ENCODE measurements at places on chromosomes 3 and 15. TPM values are rescaled to one million over a fixed set of nuclear protein-coding genes. Genes with fewer than 3 reads are reported as not detected.

The CACNA1D gene
- total RNA-seq, result 0.82 TPM

The LRRC49 gene
- total RNA-seq, result 2.2 TPM

The ZBED2 gene
- 360 TPM for total RNA-seq

- no peak overlapping the region for H3K4me3 ChIP-seq
- no peaks in the 10 kb centered on the region for H3K27me3 ChIP-seq
- DNase-seq, result no peak
- peaks cover 10% of the 10 kb centered on the region for H3K4me1 ChIP-seq
- H3K27ac ChIP-seq, result no peak overlapping the region
Measured at GRCh38 chr3:196677931-196678330, 34.1 kb downstream of the CEP19 start.

GRCh38 chr3:13012221-13012691, 61.0 kb downstream of the IQSEC1 start:
- peaks cover 2% of the 10 kb centered on the region for H3K36me3 ChIP-seq
- H3K27ac ChIP-seq, result peak overlapping the region; percentile 90
- peak; percentile 73 for DNase-seq
- H3K4me1 ChIP-seq, result peaks cover 92% of the 10 kb centered on the region
- peak overlapping the region; percentile 89 for H3K4me3 ChIP-seq

DNA sequence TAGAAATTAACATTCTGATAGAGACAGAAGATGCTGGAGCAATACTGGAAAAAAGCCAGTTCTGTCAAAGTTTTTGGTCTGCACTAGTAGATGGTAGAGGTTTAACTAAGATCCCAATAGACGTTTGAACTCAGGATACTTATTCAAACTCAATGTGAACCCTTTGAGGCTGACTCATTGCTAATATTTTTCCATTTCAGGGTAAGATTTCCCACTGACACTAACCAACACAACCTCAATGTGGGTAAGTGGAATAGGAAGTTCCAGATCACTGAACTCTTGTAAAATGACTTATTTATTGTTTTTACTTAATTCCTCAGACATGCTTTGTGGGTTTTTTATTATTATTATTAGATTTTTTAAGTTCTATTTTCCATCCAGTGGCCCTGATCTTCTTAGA, 1024.8 kb downstream of the EPHA3 start:
- H3K4me1 ChIP-seq, result no peaks in the 10 kb centered on the region
- H3K4me3 ChIP-seq, result no peak overlapping the region
- DNase-seq, result no peak
- H3K27ac ChIP-seq, result no peak overlapping the region
- H3K36me3 ChIP-seq, result no peaks in the 10 kb centered on the region
- H3K27me3 ChIP-seq, result no peaks in the 10 kb centered on the region

GRCh38 chr15:68555679-68556037, 23.1 kb upstream of the CORO2B start:
- no peaks in the 10 kb centered on the region for H3K36me3 ChIP-seq
- H3K27ac ChIP-seq, result no peak overlapping the region
- H3K4me1 ChIP-seq, result peaks cover 21% of the 10 kb centered on the region
- DNase-seq, result no peak

GRCh38 chr15:54017251-54017650, 39.0 kb downstream of the UNC13C start:
- H3K27me3 ChIP-seq, result no peaks in the 10 kb centered on the region
- no peak overlapping the region for H3K4me3 ChIP-seq
- no peaks in the 10 kb centered on the region for H3K36me3 ChIP-seq

DNA sequence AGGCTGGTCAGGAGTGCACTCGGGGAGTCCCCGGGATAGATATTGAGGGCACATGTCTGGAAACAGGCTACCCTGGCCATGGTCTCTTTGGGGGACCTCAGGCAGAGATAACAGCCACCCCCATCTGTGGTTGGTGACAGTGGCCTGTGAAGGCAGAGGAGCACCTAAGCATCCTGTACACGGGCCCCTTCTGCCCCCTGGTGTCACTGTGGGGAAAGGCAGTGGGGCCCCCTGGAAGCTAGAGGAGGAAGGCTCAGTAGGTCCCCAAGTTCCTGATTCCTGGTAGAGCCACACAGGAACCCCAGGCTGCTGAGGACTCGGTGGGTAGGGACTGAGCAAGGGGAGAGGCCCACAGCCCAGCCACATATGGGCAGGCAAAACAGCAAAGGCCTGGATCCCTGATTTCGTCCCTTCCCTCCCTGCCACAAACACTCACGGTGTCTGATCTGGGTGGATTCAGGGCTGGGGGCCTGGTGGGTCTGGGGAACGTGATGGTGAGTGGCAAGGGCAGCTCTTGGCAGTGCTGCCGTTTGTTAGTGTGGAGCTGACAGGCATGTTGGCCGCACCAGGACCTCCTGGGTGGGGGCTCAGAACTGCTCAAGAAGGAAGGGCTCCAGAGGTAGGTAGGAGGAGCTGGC, 14.1 kb upstream of the CXCR6 start:
- no peaks in the 10 kb centered on the region for H3K4me1 ChIP-seq
- no peak overlapping the region for H3K27ac ChIP-seq
- no peak overlapping the region for H3K4me3 ChIP-seq
- peaks cover 43% of the 10 kb centered on the region for H3K36me3 ChIP-seq
- DNase-seq, result peak; percentile 74
